Activated CD4-positive, alpha-beta T cell treated with anti-CD3 and anti-CD28 coated beads for 24 hours (primary cell): ENCODE measurements at places on chromosomes 12 and 14.

- DNase-seq = no peak
Observed at GRCh38 chr12:13229504-13229903, 33.0 kb downstream of the EMP1 start.

GRCh38 chr12:80862531-80862930 lies 75.2 kb downstream of the LIN7A start:
- no peak for DNase-seq

GRCh38 chr14:104888489-104889374 lies 23.7 kb downstream of the CEP170B start:
- DNase-seq = no peak

GRCh38 chr12:68364328-68364727 lies 32.2 kb upstream of the MDM1 start:
- no peak for DNase-seq

- DNase-seq = no peak
Observed at GRCh38 chr12:58967561-58967960, 47.3 kb upstream of the LRIG3 start.

DNA sequence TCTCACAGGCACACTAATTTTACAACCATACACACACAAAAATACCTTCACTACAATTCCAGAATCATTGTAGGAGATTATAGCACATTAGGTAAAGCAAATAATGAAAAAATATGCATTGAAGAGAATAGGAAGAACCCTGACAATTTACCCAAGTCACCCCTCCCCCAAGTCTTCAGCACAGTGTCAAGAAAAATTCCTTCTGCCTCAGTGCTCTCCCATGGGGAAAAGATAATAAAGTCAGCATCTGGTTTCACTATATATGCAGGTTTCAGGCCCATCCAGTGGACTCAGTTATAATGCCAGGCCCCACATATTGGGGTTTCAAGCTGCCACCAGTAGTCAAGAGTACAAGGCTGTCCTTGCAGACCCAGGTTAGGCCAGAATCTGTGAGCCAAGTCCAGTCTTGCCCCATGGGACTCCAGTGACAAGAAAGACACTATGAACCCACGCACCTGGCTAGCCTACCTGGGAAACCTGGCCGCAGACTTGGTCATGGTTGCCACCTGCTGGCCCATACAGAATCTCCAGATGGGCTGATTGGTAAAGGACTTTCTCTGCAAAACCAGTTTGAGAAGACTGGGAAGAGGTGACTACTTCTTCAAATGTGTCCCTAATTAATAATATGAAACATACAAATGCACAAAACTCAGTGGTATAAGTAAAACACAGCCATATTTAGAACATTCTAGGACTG lies 398.6 kb upstream of the FLRT2 start:
- no peak for DNase-seq

- DNase-seq = no peak
Observed at GRCh38 chr14:41144370-41144769, 462.3 kb upstream of the LRFN5 start.

DNA sequence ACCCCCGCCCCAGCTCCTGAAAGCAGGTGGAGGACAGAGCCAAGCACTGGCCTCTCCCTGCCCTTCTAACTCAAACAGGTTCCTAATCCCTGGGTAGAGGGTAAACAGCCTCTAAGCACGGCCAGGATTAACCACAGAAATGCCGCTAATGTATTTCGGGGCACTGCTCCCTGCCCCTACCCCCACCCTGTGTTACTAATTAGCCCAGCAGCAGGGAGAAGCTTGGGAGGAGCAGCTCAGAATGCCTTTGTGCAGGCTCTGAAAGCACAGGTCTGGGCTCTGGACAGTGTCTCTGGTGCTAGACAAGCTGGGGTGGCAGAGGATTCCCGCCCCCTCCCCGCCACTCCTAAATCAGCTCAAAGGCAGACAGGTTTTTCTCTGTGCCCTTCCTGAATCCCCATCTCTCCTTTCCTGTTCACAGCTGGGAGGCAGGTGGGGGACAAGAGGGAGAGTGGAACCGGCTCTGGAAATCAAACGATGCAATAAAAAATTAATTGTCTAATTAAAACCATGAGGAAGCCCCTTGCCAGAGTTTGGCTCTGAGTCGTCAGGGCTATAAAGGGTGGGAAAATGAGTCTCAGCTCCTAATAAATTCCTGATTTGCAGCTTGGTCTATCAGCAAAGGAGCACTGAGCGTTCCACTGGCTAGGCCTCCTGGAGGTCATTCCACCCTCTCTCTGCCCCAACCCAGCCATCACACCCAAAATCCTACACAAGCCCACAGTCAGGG lies 53.0 kb downstream of the SMUG1 start:
- no peak for DNase-seq

DNA sequence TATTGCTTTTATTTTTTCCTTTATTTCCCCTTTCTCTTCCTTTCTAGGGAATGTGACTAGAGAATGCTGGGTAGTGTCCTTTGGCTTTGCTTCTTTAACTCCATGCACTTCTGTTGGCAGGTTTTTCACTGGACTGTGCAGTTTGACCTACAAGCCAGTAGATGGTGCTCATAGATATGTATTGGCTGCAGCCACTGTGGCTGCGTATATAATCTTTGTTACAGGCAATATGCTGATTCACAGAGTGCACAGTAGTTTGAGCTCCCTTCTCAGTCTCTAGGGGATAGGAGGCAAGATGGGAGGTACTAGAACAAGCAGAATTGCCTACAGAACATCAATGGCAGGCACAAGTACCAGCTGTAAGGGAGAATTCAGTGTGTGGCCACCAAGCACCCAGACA lies 503.5 kb downstream of the LRFN5 start:
- DNase-seq = no peak

DNA sequence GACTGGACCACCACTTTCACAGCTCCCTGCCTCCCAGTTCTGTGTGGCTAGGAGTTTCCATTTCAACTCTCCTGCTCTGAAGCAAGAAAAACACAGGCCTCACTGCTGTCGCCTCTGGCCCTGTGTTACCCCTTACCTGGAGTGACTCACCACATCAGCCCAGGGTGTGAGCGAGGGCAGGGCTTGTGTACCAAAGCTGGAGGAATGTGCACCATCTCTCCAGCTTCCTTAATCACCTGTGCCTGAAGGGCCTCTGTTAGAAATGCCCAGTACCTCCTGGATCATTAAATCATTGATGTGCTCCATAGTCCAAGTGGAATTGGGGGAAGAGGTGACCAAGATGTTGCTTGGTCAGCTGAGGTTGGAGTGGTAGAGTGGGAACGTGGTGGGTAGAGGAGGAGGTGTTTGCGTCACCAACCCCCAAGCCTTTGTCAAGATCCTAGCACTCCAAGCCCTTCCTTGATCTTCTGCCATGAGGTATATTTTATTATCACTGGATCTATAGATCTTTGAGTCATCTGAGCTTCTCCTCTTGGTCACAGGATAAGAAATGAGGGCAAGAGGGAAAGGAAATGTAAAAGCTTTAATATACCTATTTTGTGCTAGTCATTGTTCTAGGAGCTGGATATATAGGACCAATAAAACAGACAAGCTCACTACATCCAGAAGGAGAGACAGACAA lies 51.3 kb downstream of the SSPN start:
- no peak for DNase-seq

GRCh38 chr12:49705479-49706134 lies 1.6 kb downstream of the FMNL3 start:
- DNase-seq = no peak

GRCh38 chr12:10719482-10719881 lies 3.6 kb downstream of the YBX3 start:
- no peak for DNase-seq

GRCh38 chr12:94817695-94818075 lies 167.3 kb upstream of the TMCC3 start:
- no peak for DNase-seq

DNA sequence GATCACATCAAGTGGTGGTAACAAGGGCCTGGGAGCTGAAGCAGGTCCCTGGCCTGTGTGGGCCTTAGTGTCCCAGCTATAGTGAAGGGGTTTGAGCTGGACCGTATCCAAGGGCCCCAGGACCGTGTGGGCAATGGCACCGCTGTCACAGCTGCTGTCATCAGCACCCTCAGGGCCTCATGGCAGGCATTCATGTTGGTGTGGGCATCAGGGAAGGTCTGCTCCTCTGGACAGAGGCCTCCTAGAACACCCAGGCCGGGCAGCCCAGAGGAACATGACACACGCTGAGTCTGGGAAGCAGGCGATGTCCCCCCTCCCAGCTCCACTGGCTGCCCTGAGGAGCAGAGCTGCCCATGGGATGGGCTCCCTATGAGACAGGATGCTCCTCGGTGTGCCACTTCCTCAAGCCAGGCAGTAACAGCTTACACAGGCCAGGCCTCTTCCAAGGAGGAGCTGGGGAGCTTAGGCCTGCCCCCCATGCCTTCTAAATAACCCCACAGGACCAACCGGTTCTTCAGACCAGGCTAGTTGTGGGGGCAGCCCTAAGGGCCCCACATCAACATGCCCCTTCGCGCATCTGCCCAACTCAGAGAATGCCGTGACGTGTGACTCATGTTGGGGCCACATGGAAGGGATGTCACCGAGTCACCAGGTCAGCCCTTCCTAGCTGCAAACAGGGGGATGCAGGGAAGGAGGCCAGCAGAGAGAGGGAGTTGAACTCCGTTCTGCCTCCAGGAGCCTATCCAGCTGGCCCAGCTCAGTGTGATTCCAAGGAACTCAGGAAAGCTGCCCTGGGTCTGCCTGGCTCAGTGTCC lies 80.4 kb downstream of the PITPNM2 start:
- no peak for DNase-seq

- peak; percentile 22 for DNase-seq
Observed at GRCh38 chr14:95265106-95266094, 54.3 kb downstream of the CLMN start.

DNA sequence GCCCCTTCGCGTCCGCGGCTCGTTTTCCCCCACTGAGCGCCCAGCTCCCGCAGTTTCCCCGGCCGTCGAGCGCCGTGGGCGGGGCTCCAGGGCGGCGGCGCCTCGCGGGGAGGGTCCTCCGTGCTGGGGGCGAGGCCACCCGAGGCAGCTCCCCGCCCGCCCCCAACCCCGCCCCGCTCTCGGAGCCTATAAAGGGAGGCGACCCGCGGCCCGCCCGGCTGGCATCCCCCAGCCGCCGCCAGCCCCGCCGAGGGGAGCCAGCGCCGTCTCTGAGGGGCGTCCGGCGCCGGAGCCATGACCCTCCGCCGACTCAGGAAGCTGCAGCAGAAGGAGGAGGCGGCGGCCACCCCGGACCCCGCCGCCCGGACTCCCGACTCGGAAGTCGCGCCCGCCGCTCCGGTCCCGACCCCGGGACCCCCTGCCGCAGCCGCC lies at the start of gene TAMALIN:
TSS of gene TAMALIN (plus strand) at position 221 of the 432 bp plus-strand sequence. CDS start at position 295, 74 bp downstream.
- peak; percentile 61 for DNase-seq

DNA sequence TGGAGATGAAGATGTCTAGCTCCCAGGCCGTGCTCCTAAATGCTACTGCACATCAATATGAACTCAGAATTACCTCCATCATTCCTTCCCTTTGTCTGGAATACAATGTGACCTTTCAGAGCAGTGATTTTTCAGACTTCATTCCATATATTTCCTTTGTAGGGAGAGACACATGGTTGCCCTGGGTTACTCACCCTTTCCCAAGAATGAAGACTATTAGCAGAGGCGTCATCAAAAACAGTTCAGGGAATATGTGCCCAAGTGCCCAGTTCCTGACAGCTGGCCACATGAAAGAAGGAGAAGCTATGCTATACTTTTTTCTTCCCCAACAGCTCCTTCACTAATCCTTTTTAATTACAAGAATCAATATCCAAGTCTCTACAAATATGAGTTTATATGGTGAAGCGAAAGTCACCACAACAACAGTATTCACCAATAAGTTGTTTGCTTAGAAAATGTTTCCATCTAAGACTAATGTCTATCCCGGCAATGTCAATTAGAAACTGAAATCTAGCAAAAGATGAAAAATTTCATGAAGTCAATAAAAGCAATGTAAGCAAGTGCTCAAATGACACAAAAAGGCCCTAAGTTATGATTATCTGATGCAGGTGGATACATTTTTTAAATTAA lies 17.8 kb downstream of the NELL2 start:
- DNase-seq = no peak
